ENCODE measurements at places on chromosomes 7 and 10.

- peak; percentile 55 for DNase-seq
Observed at GRCh38 chr7:18570890-18571478, 75.4 kb downstream of the HDAC9 start.

GRCh38 chr10:104066945-104067344 lies 18.7 kb downstream of the COL17A1 start:
- no peak for DNase-seq

GRCh38 chr10:77504873-77505257 lies 132.7 kb downstream of the KCNMA1 start:
- DNase-seq, result peak; percentile 62

- no peak for DNase-seq
Observed at GRCh38 chr10:132479603-132480221, 57.9 kb upstream of the INPP5A start.

DNA sequence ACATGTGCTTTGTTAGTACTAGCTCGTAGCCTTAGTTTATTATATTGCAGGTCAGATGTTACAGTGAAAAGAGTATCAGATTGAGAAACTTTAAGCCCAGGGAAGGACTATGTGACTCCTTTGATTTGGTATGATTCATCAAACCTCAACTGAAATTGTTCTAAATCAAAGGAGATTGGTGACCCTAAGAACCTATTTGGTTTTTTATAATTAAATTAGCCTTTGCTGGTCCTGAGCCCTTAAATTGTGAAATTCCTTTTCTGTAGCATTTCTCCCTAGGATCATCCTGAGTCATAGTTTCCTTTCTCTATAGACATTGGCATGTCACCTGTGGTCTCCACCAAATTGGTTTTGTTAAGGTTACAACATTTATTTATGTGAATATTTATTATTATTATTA lies 89.7 kb downstream of the POLR1F start:
- peak; percentile 84 for DNase-seq

- no peak for DNase-seq
Observed at GRCh38 chr7:40526951-40527715, 392.3 kb downstream of the SUGCT start.

DNA sequence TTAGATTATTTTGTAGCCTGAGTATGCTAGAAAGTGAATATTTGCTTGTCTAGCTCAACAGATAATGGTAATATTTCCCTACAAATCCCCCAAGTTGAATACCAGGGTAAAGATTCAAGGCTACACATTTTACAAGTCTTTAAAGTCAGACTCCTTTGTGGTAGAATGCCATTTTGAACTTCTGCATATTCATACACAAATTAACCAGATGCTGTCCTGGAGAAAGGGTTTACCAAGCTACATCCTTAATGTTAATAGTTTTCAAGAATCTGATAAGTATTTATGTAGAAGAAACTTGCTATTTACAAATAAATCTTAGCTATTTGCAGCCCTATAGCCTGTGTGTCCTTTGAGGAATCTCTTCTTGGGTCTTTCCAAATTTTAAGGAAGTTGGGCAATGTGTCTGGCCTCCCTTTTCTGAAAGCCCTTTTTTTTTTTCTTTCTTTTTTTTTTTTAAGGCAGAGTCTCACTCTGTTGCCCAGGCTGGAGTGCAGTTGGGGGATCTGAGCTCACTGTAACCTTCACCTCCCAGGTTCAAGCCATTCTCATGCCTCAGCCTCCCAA lies 82.6 kb downstream of the CPEB3 start:
- DNase-seq, result no peak

DNA sequence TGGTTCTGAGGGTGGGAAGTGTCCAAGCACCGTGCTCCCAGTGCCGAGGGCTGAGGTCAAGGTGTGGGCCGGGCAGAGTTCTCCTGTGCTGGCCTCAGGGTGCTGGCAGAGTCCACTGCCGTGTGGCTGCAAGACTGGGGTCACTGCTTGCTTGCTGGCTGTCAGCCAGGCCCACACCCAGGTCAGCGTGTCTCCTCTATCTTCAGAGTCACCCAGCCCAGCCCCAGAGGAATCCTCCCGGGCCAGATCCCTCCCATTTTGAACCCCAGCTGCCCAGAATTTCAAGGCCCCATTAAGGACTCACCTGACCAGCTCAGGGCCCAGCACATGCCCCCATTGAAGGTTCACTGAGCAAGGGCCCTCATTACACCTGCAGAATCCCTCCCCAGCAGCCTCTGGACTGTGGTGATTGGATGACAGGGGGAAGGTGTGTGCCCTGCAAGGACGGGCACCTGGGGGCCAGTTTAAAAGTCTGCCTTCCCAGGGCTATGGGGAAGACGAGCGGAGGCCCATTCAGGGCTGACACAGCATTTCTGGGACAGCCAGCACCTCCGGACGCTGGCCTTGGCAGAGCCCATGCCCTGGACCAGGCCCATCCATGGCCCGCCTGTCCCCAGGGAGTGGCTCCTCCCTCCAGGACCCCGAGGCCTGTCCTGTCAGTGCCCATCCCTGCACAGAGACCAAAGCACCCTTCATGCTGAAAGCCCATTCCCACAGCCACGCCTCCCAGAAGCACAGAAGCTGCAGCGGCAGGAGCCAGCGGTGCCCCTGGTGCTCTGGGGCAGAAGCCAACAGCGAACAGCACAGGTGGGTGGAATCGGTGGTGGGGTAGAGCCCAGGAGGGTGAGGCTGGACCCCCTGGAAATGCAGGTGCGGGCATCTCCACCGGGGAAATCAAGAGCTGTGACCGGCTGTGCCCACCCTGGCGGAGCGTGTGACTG lies 45.1 kb upstream of the PPP2R2D start:
- no peak for DNase-seq

- DNase-seq, result no peak
Observed at GRCh38 chr10:13743963-13744362, 157.2 kb downstream of the PRPF18 start.

DNA sequence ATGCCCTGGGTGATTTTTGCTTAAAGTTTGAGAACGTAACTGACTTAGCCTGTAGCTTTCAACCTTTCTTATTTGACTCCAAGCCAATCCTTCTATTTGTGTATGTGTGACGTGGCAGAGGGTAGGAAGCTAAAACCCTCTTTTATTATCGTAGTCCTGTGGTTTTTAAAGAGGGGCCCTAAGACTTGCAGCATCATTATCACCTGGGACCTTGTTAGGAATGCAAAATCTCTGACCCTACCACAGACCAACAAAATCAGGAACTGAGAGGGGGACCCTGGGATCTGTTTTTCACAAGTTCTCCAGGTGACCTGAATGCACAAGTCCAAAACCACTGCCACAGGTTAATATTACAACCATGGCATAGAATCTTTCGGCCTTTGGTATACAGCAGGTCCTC lies 80.1 kb downstream of the OSBPL3 start:
- no peak for DNase-seq

DNA sequence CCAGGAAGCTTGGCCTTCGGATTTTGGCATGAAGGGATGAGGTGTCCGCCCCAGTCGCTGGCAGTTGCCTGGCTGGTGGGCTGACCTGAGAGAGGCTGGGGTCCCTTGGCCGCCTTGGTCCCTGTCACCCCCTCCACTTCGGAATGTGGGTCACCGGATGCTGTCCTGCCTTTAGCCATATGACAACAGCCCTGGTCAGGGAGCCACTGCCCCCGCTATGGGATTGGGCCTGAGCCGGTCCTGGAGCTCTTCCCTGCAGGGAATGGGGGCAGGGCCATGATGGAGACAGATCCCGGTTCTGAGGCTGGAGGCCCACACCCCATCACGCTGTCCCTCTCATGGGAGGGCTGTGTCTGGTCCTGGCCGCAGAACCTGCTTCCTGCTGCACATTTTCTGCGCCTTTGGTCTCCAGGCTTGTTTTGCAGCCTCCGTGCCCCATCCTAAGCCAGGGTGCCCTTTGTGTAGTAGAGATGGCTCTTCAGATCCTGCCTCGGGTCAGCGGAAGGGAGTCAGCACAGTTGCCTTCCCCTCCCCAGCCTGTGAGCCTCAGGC lies 22.6 kb downstream of the PFKFB3 start:
- DNase-seq, result no peak

GRCh38 chr7:96349572-96349971 lies 27.7 kb upstream of the SLC25A13 start:
- DNase-seq, result no peak

GRCh38 chr7:131623154-131623553 lies 66.7 kb upstream of the PODXL start:
- DNase-seq, result no peak

GRCh38 chr10:120514959-120515358 lies 57.9 kb downstream of the PLPP4 start:
- DNase-seq, result no peak

GRCh38 chr10:113605268-113605978 lies 52.6 kb downstream of the HABP2 start:
- no peak for DNase-seq

DNA sequence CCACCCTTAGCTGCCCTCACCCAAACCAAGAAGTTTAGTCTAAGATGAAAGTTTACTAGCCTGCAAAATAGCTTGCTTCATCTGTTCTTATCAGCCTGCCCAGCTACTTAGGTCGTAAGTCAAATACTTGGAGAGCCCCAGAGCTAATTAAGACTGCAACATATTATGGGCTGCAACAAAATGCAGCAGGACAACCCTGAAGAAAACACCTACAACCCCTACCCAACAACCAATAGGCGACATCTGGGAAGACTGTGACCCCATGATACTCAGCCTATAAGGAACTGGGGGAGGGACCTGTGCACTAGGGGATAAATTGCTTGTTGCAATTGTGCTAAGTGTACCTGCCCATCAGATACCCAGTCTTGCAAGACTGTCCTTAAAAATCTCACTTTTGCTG lies 64.1 kb downstream of the LYZL2 start:
- DNase-seq, result no peak

DNA sequence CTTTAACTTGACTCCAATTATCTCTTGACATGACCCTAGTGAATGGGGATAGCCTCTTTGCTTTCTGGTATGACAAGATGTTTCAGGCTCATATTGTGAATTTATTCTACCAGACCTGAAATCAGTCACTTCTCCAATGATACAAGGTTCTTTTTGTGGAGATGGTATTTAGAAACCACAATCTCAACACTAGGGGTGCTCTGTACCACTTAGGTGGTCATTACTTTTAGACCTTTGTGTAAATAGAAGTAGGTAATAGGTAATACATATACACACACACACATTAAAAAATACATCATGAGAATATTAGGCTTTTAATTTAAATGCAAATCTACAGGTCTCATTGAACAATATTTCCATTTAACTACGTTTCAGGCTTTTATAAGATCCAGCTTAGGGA lies 199.0 kb upstream of the RHOBTB1 start:
- DNase-seq, result no peak

GRCh38 chr10:104337985-104338735 lies at the start of gene ITPRIP:
Gene ITPRIP (minus strand): TSS chr10:104338465. CDS start chr10:104316051, 22,414 bp downstream.
- peak; percentile 95 for DNase-seq

GRCh38 chr10:2893158-2893845 lies 174.0 kb upstream of the PFKP start:
- no peak for DNase-seq

GRCh38 chr10:129871966-129872365 lies 92.1 kb downstream of the EBF3 start:
- no peak for DNase-seq

DNA sequence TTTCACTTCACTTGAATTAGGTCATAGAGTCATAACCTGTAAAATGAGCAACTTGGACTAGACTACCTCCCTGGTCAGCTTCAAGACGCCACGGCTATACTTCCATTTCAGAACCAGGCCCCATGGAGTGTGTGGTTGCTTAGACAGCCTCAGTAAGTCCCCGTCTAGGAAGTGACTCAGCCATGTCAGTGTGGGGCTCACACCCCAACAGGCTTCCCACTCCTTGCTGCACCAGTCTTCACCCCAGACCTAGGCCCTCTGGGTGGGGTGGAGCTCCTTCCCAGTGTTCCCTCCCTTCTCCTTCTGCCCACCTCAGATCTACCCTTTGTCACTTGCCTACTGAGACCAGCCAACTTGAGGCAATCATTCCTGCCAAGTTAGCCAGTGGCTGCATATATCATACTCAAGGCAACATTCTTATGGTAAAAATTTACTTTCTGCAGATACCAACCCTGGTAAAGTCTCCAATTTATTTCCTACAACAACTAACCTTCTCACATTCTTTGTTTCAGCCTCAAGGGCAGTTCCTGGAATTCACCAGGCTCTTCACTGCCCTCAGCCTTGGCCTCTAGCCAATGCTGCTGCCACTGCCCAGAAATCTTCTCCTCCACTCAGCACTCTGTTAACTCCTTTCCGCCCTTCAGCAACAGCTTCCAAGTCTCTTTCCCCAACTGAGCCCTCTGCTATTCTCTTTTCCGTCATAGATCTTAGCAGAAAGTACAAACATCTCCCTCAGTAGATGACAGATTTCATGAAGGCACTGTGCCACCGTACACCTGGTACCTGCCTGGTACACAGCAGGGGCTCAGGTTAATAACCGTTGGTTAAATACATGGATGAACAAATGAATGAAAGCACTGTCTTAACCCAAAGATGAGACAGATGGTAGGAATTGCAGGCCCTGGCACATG lies 31.3 kb upstream of the ZNRF2 start:
- DNase-seq, result no peak

- no peak for DNase-seq
Observed at GRCh38 chr7:51680594-51681399, 364.2 kb upstream of the COBL start.

- DNase-seq, result no peak
Observed at GRCh38 chr7:151173386-151174245, 6.1 kb upstream of the GBX1 start.

DNA sequence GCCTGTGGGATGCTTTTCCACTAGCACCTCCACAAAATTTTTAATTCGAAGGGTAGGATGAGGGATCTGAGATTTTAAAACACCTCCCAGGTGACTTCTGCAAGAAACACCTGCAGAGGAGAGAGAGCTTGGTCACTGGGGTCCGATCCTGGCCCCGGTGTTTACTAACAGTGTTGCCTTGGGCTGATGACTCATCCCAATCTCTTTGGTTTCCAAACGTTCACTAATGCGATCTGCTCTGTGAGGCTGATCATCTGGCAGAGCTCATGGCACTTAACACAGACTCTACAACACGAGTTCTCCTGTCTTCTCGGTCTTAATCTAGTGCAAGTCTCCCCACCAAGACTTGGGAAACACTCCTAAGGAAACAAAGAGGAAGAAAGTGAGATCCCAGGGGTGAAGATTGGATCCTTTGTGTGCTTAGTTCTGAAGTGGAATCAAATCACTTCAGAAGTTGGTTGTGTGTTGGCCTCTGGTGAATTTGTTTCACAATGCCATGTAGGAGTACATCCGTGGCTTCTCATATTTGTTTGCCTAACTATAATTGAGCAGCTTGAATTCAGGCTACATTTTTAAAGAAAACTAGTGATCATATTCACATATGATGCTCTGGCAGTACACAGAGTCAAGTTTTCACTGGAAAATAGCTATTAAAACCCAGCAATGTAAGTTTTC lies 407.9 kb downstream of the NRG3 start:
- DNase-seq, result no peak

- peak; percentile 24 for DNase-seq
Observed at GRCh38 chr7:128869138-128869943, 6.7 kb downstream of the ATP6V1F start.

All from HCEC 1CT (cell line).